ENCODE measurements at places on chromosomes 2 and 18.

DNA sequence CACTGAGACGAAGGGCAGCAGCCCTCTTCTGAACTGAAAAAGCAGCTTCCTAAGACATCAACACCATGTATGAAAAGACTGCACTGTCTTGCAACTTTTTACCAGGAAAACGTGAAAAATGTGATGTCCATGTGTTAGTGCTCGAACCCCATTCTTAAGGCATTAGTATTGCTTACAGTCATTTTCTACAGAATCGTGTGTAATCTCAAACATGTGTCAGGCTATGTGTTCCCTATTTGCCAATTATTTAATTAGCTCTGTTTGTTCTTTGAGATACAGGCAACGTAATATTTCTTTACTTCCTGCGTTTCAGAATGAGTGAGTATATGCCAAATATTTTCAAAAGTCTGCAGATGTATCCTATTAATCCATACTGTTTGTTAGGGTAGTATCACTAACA is 307.7 kb upstream of the CCDC68 start:
- DNase-seq, result no peak

DNA sequence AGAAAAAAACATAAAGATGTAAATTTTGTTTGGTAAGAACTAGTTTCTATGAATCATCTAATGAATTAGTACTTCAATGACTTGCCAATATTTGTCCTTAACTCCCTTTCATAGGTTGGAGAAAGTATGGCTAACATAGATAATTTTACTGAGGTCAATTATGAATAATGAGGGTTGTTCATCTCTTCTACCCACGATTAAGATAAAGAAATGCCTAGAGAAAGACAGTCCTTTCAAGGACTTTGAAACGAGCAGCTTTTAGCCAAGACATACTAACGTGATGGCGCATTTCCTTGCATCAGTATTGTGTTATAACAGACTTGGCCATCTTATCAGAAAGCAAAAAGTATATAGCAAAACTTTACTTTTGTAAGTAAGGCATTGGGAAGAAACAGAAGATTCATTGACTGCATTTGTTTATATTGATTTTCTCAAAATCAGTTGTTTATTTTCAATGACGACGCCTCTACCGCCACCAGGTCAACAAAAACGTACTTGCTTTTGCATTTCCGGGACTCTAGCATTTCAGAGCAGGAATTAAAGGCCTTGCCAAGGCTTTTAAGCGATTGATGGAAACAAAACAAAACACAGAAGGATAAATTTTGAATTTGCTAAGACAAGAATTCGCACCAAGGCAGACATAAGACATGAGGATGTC is 961 bp downstream of the RBM43 start:
- DNase-seq, result no peak

- DNase-seq, result no peak
Observed at GRCh38 chr2:11248-11941, 34.9 kb downstream of the FAM110C start.

DNA sequence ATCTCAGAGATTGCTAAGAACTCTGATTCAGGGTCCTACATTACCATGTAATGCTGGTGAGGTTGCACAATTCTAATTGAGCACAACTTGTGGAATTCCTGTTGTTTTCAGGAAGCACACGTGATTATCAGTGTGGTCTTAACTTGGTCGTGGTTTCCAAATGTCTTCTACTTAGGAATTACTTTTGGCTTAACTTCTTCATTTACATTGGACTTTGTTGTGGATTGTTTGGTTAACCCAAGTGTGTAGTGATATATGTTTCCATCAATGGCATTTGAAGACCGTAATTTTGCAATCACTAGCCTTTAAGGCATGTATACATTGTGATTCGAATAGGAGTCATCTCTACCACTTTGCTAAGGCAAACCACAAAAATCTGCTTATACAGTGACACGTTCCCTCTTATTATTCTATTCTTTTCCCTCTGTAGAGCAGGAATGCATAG is 373.3 kb downstream of the IRS1 start:
- DNase-seq, result no peak

GRCh38 chr2:143787674-143788073 is 658.5 kb downstream of the ARHGAP15 start:
- no peak for DNase-seq

- DNase-seq, result peak; percentile 42
Observed at GRCh38 chr2:68774569-68775271, 40.1 kb downstream of the ARHGAP25 start.

- DNase-seq, result no peak
Observed at GRCh38 chr2:238946318-238947242, 98.7 kb downstream of the TWIST2 start.

GRCh38 chr2:144510294-144510991 is 9.5 kb downstream of the ZEB2 start:
- DNase-seq, result no peak

DNA sequence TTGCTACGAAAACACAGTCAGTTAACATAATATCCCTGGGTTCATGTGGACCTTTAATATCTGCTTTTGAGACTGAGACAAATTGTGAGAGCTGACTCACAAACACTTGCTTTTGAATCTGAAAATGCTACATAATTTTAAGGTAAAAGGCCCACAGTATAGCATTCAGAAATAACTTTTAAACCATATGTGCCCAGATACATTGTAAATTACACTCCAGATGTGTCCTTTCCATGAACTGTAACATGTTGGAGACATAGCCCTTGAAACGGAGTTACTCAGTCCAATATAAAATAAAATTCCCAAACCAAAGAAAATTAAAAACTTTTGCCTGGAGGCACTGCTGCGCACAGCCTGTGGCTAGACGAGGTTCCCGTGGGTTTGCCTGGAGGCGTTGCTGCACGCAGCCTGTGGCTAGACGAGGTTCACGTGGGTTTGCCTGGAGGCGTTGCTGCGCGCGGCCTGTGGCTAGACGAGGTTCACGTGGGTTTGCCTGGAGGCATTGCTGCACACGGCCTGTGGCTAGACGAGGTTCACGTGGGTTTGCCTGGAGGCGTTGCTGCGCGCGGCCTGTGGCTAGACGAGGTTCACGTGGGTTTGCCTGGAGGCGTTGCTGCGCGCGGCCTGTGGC is 131.9 kb upstream of the ALKAL2 start:
- no peak for DNase-seq
